ENCODE measurements at places on chromosomes 2 and 18.

GRCh38 chr2:62010632-62011256, 105.3 kb downstream of the COMMD1 start:
- no peak overlapping the region for H3K4me3 ChIP-seq
- H3K27ac ChIP-seq, result peak overlapping the region; percentile 23
- no peaks in the 10 kb centered on the region for H3K27me3 ChIP-seq
- H3K36me3 ChIP-seq, result no peaks in the 10 kb centered on the region
- H3K4me1 ChIP-seq, result peaks cover 25% of the 10 kb centered on the region
- no peak for DNase-seq

- no peaks in the 10 kb centered on the region for H3K36me3 ChIP-seq
- H3K4me3 ChIP-seq, result no peak overlapping the region
- DNase-seq, result no peak
- peaks cover 40% of the 10 kb centered on the region for H3K4me1 ChIP-seq
- H3K27me3 ChIP-seq, result no peaks in the 10 kb centered on the region
- H3K27ac ChIP-seq, result no peak overlapping the region
Measured at GRCh38 chr2:75597949-75598348, 37.2 kb upstream of the EVA1A start.

GRCh38 chr2:239979243-239980023, 45.7 kb downstream of the NDUFA10 start:
- no peaks in the 10 kb centered on the region for H3K4me1 ChIP-seq
- peaks cover 45% of the 10 kb centered on the region for H3K36me3 ChIP-seq
- no peak overlapping the region for H3K4me3 ChIP-seq
- peak; percentile 52 for DNase-seq

DNA sequence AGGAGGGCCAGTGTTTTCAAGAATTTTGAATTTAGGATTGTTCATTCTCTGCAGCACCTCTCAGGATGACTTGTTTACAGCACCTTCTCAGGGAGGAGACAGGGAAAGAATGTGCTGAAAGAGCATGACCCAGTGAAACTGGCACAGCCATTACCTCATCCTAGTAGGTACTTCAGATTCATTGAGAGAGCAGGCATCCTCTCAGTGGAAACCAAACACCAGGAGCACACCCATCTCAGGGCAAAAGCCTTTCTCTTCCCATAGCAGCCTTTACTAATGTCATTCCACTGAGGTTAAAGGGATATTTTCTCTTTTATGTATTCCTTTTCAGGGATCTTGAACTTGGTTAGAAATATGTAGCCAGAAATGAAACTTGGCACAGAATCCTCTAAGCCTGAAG, 2.6 kb downstream of the MAP2 start:
- H3K27ac ChIP-seq, result no peak overlapping the region
- DNase-seq, result no peak
- H3K36me3 ChIP-seq, result no peaks in the 10 kb centered on the region

GRCh38 chr2:109700680-109701274, 86.6 kb downstream of the SOWAHC start:
- no peak for DNase-seq
- peaks cover 2% of the 10 kb centered on the region for H3K36me3 ChIP-seq
- no peaks in the 10 kb centered on the region for H3K27me3 ChIP-seq
- peaks cover 48% of the 10 kb centered on the region for H3K4me1 ChIP-seq
- no peak overlapping the region for H3K4me3 ChIP-seq

DNA sequence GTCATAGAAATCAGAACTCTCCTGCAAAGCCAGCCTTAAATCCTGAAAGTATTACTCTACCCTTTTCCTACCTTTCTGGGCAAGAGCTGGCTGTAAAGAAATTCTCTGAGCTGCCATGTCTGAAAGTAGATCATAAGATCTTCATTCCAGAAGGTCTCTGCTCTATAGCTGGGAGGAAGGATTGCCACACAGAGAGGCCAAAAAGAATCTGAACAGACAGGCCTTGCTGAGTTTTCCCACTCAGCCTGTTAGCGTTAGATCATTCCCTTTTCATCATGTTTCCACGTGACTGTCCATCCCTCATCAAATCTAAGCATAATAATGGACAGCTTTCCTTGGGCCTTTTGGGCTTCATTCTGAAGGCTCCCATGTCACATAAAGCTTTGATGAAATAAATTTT, 43.2 kb upstream of the FHL2 start:
- no peaks in the 10 kb centered on the region for H3K27me3 ChIP-seq
- H3K4me3 ChIP-seq, result no peak overlapping the region
- no peaks in the 10 kb centered on the region for H3K36me3 ChIP-seq
- DNase-seq, result no peak
- H3K27ac ChIP-seq, result no peak overlapping the region
- H3K4me1 ChIP-seq, result peaks cover 36% of the 10 kb centered on the region

GRCh38 chr2:62208074-62208757, 12.3 kb downstream of the B3GNT2 start:
- no peak for DNase-seq
- H3K4me1 ChIP-seq, result peaks cover 10% of the 10 kb centered on the region
- no peaks in the 10 kb centered on the region for H3K27me3 ChIP-seq
- H3K36me3 ChIP-seq, result peaks cover 18% of the 10 kb centered on the region
- H3K4me3 ChIP-seq, result no peak overlapping the region

- H3K27me3 ChIP-seq, result no peaks in the 10 kb centered on the region
- no peak for DNase-seq
- peaks cover 13% of the 10 kb centered on the region for H3K4me1 ChIP-seq
- H3K27ac ChIP-seq, result peak overlapping the region; percentile 18
- H3K4me3 ChIP-seq, result no peak overlapping the region
Measured at GRCh38 chr2:195450552-195451113, 206.4 kb upstream of the SLC39A10 start.

DNA sequence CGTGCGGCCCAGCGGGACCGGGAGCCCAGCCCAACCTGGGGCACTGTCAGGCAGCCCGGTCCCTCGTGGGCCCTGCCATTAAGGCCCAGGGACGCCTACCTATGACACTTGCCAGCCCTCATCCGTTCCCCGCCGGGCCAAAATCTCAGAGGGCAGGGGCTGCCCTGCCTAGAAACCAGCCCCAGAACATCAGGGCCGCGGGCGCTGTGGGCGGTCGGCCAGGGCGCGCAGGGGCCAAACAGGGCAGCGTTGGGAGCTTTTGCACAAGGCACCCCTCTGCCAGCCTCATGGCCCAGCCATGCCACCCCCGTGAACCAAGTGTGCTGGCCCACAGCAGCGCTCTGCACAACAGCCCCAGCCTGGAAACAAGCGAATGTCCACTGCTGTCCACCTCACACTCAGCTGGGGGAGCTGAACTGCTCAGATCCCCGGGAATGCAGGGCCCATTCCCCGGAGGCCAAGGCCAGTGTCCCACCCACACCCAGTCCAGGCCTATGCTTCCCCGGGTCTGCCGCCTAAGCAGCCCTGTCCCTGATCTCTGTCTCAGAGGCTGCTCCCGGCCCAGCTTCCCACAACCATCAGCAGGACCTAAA, 3.5 kb upstream of the NEURL3 start:
- peaks cover 28% of the 10 kb centered on the region for H3K4me1 ChIP-seq
- DNase-seq, result no peak
- no peak overlapping the region for H3K27ac ChIP-seq
- peaks cover 27% of the 10 kb centered on the region for H3K27me3 ChIP-seq
- H3K4me3 ChIP-seq, result no peak overlapping the region
- H3K36me3 ChIP-seq, result no peaks in the 10 kb centered on the region

DNA sequence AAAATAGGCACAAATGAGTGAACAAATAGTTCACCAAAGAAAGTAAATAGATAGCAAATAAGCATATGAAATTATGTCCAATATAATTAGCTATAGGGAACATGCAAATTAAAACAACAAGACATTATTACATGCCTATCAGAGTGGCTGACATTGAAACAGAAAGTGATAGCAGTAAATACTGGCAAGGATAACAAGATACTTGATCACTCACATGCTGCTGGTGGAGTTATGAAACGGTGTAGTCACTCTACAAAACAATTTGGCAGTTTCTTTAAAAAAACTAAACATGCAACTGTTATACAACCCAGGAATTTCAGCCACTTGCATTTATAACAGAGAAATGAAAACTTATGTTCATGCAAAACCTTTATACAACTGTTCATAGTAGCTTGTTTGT, 439.2 kb upstream of the ACVR2A start:
- no peak overlapping the region for H3K4me3 ChIP-seq
- no peaks in the 10 kb centered on the region for H3K27me3 ChIP-seq
- H3K4me1 ChIP-seq, result no peaks in the 10 kb centered on the region
- H3K27ac ChIP-seq, result no peak overlapping the region
- peaks cover 1% of the 10 kb centered on the region for H3K36me3 ChIP-seq

DNA sequence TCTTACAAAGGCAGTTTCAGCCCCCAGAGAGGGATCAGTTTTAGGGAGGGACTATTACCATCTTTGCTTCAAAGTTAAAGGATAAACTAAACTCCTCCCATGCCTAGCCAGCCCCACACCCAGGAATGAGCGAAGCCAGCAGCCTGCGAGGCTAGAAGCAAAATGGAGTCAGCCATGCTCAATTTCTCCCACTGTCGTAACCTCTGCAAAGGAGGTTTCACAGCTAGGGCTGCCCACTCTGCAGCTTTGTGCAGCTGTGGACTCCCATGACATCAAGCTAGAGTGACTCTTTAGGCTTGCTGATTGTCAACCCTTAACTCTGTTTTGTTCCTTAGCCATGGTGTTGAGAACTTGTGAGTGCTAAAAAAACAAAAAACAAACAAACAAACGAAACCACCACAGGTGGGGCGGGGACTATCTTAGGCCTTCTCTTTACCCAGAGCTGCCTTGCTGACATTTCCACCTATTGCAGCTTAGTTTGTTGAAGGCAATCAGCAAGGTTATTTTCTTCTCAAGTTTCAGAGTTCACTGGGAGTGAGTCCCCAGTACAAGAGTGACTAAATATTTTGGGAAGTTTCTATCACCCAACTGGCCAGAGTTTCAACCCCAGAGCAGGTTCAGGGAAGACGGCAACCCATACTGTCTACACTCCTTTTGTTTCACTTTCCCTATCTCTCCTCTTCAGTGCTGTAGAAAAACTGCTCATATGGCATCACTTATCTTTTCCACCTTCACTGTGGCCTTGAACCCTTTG, 592.1 kb downstream of the XIRP2 start:
- H3K36me3 ChIP-seq, result no peaks in the 10 kb centered on the region
- no peaks in the 10 kb centered on the region for H3K27me3 ChIP-seq
- H3K4me3 ChIP-seq, result no peak overlapping the region
- DNase-seq, result no peak
- no peak overlapping the region for H3K27ac ChIP-seq

- H3K4me1 ChIP-seq, result peaks cover 9% of the 10 kb centered on the region
- no peaks in the 10 kb centered on the region for H3K36me3 ChIP-seq
- no peak for DNase-seq
Measured at GRCh38 chr2:40471866-40472265, 20.0 kb upstream of the SLC8A1 start.

DNA sequence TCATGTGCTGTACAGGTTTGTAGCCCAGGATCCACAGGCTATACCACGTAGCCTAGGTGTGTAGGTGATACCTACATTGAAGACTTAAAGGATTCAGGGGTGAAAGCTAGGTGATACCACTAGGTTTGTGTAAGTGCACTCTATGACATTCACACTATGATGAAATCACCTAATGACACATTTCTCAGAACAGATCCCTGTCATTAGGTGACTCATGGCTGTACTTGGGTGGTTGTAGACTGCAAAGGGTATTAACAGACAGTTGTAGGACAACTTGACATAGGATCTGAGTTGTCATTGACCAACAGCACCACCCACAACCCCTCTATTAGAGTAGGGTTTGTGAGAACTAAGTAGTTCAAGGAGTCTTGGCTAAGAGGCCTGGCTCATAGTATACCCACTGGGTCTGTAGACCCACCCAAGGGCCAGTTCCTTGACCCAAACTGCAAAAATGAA, 27.7 kb upstream of the SMCHD1 start:
- no peaks in the 10 kb centered on the region for H3K27me3 ChIP-seq
- H3K4me1 ChIP-seq, result no peaks in the 10 kb centered on the region
- H3K36me3 ChIP-seq, result no peaks in the 10 kb centered on the region
- H3K27ac ChIP-seq, result no peak overlapping the region

DNA sequence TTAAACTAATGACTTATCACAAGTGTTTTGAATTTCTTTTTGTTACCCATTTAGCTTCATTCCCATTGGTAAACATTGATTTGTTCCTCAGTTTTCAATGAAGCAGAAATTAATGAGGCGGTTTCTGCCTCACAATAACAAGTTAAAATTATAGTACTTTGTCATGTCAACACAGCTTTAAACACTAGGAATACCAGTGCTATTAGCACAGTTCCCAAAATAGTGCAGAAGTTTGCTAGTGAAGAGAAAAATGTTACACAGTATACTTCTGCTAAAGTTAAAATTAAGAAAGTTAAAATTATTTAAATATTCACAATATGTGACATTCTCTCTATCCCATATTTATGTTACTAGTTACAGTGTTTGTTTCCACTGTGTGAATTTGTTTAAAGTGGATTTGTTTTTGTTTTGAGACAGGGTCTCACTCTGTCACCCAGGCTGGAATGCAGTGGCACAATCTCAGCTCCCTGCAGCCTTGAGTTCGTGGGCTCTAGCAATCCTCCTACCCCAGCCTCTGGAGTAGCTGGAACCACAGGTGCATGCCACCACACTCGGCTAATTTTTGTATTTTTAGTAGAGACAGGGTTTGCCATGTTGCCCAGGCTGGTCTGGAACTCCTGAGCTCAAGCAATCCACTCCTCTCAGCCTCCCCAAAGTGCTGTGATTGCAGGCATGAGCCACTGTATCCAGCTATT, 3.8 kb upstream of the CHN1 start:
- H3K27ac ChIP-seq, result no peak overlapping the region
- H3K27me3 ChIP-seq, result no peaks in the 10 kb centered on the region
- peaks cover 42% of the 10 kb centered on the region for H3K4me1 ChIP-seq
- DNase-seq, result no peak
- H3K4me3 ChIP-seq, result no peak overlapping the region

GRCh38 chr2:158730621-158731140, 64.4 kb upstream of the DAPL1 start:
- H3K27me3 ChIP-seq, result peaks cover 6% of the 10 kb centered on the region
- no peaks in the 10 kb centered on the region for H3K36me3 ChIP-seq
- no peak overlapping the region for H3K27ac ChIP-seq
- H3K4me1 ChIP-seq, result peaks cover 18% of the 10 kb centered on the region
- H3K4me3 ChIP-seq, result no peak overlapping the region

DNA sequence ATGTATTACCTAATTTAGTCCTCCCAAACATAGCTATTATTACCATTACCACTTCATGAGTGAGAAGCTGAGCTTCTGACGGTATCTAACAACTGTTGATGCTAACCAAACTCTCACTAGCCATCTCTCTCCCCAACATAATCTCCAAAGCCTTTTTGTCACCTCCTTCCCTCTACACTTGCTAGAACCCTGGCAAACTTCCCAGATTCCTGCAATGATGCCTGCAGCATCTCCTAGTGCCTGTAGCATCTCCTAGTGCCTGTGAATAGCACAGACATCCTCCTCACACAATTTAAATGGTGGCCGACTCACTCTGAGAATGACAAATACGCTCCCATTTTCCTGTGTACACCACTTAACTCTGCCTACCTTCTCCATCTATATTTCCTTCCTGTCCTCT, 126.7 kb downstream of the STK39 start:
- H3K27ac ChIP-seq, result no peak overlapping the region
- H3K4me3 ChIP-seq, result no peak overlapping the region
- no peaks in the 10 kb centered on the region for H3K4me1 ChIP-seq

DNA sequence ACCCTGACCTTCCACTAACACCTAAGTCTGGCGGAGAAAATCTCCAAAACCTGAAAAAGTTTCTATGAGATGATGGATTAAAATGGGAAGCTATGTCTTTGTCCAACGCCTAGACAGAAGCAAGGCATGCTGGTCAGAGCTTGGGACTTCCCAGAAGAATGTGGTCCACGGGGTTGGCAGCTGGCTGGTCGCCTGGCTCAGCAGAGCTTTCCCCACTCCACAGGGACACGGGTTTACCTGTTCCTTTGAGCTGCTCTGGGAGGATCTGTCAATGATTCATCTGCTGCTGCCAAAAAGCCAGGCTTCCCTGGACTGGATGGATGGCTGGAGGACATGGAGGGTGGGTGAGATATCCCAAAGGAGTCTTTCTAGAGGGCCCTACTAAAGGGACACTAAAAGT, 10.8 kb downstream of the MBOAT2 start:
- DNase-seq, result no peak
- peaks cover 14% of the 10 kb centered on the region for H3K4me1 ChIP-seq
- no peak overlapping the region for H3K4me3 ChIP-seq
- H3K36me3 ChIP-seq, result no peaks in the 10 kb centered on the region

Data from mesothelial cell of epicardium (in vitro differentiated cells).